Urothelium cell line (cell line): ENCODE measurements at places on chromosomes 13 and 19.

GRCh38 chr13:100163375-100163774 lies 74.5 kb downstream of the PCCA start:
- no peak for DNase-seq

- no peak for DNase-seq
These were observed 14.6 kb upstream of the SLC7A10 start for GRCh38 chr19:33240181-33240771.

DNA sequence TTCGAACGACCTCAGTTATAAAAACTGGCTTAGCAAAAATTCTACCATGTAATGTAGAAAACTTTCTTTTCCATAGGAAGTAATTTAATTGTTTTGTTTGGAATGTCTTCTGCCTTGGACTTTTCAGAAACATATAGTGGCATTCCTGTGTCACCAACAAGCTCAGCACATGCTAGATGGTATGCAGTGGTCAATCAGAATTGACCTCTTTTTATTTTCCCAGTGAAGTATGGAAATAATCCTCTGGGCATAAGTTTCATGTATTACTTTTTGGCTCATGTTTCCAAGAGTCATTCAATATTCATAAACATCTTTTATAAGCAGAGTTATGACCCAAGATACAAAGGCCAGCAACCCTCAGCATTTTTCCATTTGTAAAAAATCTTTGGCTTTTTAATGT lies 33.6 kb downstream of the NALCN start:
- DNase-seq = no peak

DNA sequence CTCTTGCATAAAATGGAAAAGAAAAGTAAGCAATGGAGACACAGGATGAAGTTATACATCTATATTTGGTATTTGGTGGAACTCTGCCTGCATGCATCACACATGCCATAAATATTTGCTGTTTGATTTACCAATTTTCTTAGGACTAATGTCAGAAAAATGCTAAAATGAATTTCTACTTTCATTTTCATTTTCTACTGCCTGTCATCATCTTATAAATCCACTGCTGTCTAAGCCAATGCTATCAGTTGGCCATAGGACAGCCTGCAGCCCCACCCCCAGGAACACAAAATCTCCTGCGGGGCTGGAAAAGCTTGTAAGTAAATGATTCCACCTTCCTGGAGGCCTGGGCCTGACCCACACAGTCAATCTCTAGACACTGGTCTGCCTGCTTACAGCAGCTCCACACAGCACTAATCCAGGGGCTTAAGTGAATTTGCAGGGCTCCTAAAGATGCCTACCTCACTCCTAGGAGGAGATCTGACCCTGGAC lies 122.0 kb downstream of the ENOX1 start:
- peak; percentile 2 for DNase-seq

DNA sequence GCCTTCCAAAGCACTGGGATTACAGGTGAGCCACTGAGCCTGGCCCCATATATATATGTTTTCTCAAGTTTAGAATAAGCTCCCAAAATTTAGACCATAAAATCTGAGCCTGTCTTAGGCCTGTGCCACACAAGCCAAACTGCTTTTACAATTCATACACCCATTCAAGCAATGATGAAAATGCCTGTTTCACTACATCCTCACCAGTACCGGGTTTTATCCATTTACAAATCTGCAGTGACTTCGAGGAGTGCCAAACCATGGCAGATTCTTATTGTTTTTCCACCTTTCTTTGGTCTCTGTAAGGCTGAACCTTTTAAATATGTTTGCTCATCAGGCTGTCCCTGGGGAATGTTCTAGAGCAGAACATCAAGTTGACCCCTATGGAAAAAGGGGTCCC lies 9.6 kb upstream of the NFIC start:
- DNase-seq = no peak

GRCh38 chr13:26062853-26063444 lies 11.1 kb upstream of the SHISA2 start:
- peak; percentile 30 for DNase-seq

- no peak for DNase-seq
These were observed at the start of gene SLITRK5 for GRCh38 chr13:87671031-87671752. Gene SLITRK5, plus strand, starts transcription at chr13:87671371. Its CDS starts 4,018 bp downstream, at chr13:87675389.

GRCh38 chr13:43648733-43649132 lies 138.0 kb downstream of the ENOX1 start:
- no peak for DNase-seq

DNA sequence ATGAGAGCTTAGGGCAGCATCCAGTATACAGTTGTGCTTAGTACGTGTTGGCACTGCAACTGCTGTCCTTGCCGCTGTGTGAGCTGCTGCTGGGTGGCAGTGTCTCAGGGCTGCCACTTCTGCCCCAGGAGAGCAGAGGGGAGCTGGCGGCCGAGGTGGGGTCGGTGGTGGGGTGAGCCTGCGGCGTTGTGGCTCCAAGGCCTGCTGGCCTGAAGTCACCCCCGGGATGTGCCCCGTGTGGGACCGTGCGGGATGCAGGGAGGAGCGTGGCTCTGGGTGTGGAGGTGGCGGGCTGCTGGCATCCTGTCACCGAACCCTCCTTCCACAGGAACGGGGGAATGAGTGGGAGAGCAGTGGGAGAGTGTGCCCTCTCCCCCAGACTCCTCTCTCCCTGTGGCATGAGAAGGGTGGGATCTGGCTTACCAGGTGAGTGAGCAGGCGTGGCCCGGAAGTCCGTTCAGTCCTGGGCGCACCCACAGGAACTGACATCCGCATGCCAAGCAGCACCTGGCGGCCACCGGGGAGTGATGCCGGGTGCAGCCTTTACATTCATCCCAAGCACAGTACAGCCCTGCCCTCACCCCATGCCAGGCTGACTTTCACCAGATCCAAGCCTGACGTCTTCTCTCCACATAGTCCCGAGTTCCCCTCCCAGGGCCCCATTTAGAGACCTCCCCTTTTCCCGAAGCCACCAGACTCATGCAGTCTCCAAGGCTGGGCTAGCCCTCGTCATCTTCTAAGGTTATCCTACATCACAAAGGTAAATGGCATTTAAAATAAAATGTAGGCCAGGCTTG lies 26.6 kb downstream of the MCF2L start:
- DNase-seq = no peak

- DNase-seq = no peak
These were observed 16.5 kb downstream of the TYK2 start for GRCh38 chr19:10363789-10364281.

DNA sequence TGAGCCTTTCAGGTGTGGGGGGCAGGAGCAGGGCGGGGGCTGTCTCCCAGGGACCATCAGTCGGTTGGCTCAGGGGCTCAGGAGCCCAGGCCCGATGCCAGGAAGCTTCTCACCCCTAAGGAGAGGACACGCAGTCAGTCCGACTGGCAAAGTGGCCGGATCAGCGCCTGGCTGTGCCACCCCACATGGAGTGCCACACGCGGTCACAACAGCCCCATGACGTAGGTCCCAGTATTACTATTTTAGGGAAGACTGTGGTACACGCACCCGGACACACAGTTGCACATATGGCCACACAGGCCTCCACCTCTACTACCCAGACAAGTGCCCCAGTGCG lies 29.3 kb upstream of the GRTP1 start:
- DNase-seq = no peak

DNA sequence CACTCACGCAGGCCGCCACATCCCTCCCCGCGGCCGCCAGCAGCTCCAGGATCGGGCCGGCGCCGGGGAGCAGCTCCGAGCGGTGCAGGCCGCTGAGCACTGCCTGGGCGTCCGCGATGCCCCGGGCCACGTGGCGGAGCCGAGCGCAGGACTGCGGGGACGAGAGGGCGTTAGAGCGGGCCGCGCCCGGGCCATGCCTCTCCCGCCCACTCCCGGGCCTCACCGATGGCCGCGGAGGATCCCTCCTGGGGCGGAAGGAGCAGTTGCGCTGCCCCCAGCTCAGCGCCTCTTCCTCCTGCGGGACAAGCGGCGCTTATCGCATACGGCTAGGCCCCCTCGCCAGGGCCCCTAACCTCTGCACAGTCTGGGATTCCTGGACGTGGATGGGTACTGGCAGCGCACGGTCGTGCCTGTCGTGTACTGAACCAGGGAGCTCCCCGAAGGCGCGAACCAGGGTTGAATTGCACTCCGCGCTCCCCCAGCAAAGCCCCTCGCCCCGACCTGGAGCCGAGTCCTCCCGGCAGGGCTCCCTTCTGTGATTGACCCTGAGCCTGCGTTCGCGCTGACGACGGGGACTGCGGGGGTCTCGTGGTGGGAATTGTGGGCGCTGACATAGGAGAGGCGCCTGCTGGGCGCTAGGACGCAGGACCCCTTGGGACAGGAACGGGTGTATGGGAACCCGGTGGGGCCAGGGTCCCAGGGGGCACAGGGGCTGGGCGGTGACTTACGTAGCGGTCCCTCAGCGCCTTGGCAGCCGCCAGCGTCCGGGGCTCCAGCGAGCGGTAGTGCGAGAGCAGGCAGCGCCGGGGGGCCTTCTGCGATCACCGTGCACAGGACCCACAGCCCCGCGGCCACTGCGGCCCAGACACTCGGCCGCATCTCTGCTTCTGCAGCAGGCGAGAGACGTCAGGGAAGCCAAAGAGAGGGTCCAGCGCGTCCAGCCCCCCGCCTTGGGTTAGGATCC lies 673 bp downstream of the IFNL4 start:
- DNase-seq = no peak

- DNase-seq = no peak
These were observed 630 bp downstream of the RAP2A start for GRCh38 chr13:97434397-97435201.

GRCh38 chr19:1017115-1017905 lies 3.6 kb downstream of the TMEM259 start:
- no peak for DNase-seq

GRCh38 chr13:42543215-42543797 lies 30.6 kb upstream of the TNFSF11 start:
- DNase-seq = no peak
